Right ventricle myocardium inferior (tissue), 1 donor: ENCODE measurements at places on chromosomes 7 and 10. TPM values are rescaled to one million over a fixed set of nuclear protein-coding genes. Genes with fewer than 3 reads are reported as not detected.

GRCh38 chr10:98855403-98856189 is 380.1 kb downstream of the HPSE2 start:
- no peak for DNase-seq

DNA sequence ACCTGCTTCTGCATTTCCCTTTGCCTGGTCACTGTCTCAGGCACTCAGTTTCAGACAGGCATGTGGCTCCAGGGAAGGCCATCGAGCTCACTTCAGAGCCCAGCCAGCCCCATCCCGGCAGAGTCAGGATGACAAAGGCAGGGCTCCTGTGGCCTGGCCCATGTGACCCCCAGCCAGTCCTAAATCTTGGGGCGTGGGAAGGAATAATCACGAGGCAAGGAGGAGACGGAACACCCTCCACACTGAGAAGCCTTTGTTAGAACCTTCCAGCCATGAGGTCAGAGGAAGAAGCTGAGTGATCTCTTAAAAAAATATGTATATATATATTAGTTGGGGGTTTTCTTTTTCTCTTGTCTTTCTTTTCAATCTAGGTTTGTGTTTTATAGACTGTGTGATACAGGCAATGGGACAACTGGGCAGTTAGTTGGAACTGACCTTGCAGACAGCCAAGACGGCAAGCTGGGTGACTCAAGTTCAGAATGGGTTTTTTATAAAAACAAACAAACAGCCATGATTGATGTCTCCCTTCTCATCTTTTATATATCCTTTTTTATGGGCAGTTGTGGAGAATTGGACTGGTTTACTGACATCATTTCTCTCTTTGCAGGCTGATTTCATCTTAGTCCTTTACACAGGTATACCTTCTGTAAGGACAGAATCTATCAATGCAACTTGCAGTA is 60.8 kb downstream of the CHN2 start:
- DNase-seq = peak; percentile 55

- no peak for DNase-seq
Observed at GRCh38 chr10:50346942-50347341, 95.6 kb upstream of the ASAH2 start.

GRCh38 chr7:66221442-66221841 is 16.3 kb downstream of the TPST1 start:
- DNase-seq = no peak

DNA sequence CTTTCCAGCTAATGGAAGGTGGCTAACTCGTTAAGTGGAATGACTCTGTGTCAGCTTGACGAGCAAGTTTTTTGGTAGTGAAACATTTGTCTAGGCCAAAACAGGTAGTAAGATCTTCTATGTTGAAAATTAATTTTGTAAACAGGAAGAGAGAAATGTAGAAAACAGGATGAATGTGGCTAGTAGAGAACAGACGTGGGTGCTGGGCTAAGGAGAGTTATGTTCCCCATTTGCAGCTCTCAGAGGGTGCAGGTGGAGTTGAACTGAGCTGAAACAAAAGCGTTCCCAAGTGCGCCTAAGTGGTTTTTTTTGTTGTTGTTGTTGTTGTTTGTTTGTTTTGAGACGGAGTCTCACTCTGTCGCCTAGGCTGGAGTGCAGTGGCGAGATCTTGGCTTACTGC is 59.5 kb upstream of the SRPK2 start:
- no peak for DNase-seq

The ANXA8 gene
- 1.1 TPM for total RNA-seq

The DHTKD1 gene
- total RNA-seq = 22.9 TPM

The FGFBP3 gene
- total RNA-seq = 0.32 TPM

The SPAM1 gene
- total RNA-seq = not detected

The HOXA7 gene
- total RNA-seq = not detected

The ASB10 gene
- 41.4 TPM for total RNA-seq

The HDAC9 gene
- total RNA-seq = 25.3 TPM

The CRTAC1 gene
- total RNA-seq = 1.5 TPM

The OR6B1 gene
- total RNA-seq = not detected

The ZP3 gene
- 0.46 TPM for total RNA-seq
